SHP77 (cell line): ENCODE measurements at places on chromosomes 2 and 18.

DNA sequence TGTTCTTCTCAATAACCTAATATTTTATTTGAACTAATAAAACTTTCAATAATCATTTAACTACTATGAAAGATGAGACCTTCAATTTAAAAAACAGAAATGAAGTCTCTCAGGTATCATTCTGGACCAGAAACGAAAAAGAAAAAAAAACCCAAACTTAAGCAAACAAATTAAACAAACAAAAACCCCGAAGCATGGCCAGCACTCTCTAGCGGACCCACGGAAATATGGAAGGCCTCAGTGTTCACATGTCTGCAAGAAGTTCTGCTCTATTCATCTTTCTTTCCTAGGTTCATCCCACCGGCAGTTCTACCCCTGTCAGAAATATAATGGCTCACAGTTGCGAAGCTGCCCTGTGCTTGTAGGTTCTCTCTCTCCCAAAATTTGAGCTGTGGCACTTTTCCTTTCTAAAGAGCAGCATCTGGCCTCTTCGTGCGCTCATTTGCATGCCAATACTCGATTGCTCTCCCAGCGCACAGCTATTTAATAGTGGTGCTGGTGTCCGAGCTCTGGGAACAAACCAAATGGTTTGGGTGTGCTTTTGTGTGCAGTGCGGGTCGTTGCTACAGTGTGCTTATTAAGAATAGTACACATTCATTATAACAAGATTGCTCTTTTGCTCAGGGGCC lies 129.0 kb upstream of the ZEB2 start:
- no peak for DNase-seq

- DNase-seq, result no peak
Observed at GRCh38 chr2:152523091-152523490, 188.1 kb downstream of the FMNL2 start.

GRCh38 chr18:8657873-8658470 lies 47.4 kb upstream of the MTCL1 start:
- DNase-seq, result peak; percentile 17

- DNase-seq, result no peak
Observed at GRCh38 chr2:204840504-204840903, 295.2 kb downstream of the PARD3B start.
